Daoy (cell line): ENCODE measurements at places on chromosomes 5 and 9. TPM values are rescaled to one million over a fixed set of nuclear protein-coding genes. Genes with fewer than 3 reads are reported as not detected.

- no peak for DNase-seq
Observed at GRCh38 chr5:6592601-6593000, 40.2 kb downstream of the NSUN2 start.

Gene SPOUT1
- 29.9 and 45.8 TPM in 2 replicates for total RNA-seq

- no peak for DNase-seq
Observed at GRCh38 chr9:136255896-136256890, 10.6 kb upstream of the QSOX2 start.

- DNase-seq, result peak; percentile 64
Observed at GRCh38 chr5:77168161-77168878, 42.2 kb upstream of the PDE8B start.

- DNase-seq, result no peak
Observed at GRCh38 chr5:39209924-39210323, 9.4 kb downstream of the FYB1 start.
